SIG-M5 (cell line): ENCODE measurements at places on chromosomes 5 and 9.

- no peak for DNase-seq
These were observed 28.5 kb upstream of the ABO start for GRCh38 chr9:133303266-133304157.

GRCh38 chr9:113955076-113955752, 79.1 kb downstream of the ZNF618 start:
- no peak for DNase-seq

DNA sequence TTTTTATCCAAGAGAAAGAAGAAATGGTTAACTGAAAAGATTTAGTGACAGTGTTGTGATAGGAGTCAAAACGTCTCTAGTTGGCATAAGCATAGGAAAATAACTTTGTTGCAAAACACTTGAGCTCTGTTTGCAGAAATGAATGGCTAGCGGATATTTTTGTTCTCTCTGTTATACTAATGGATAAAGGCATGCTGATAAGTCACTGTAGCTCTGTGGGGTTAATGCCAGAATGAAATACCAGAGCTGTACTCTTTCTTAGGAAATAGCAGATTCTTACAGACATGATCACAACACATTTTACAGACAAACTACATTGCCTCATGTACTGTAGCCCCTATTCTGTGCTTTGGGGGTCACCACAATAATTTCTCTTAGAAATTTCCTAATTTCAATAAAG, 202.8 kb downstream of the DMRTA1 start:
- DNase-seq: no peak

GRCh38 chr5:40484495-40484894, 195.2 kb upstream of the PTGER4 start:
- no peak for DNase-seq
